Immature natural killer cell (primary cell): ENCODE measurements at places on chromosomes 1 and 21.

- no peak for DNase-seq
These were observed 33.0 kb downstream of the KANK4 start for GRCh38 chr1:62285984-62286785.

GRCh38 chr1:3327936-3328590, 126.4 kb upstream of the ARHGEF16 start:
- DNase-seq: no peak

- DNase-seq: no peak
These were observed 9.7 kb upstream of the GPR61 start for GRCh38 chr1:109529881-109530456.

- DNase-seq: no peak
These were observed 7.7 kb upstream of the GIPC2 start for GRCh38 chr1:78038071-78038470.

GRCh38 chr1:13461977-13462376, 51.7 kb downstream of the PRAMEF20 start:
- no peak for DNase-seq

GRCh38 chr21:43351501-43352153, 75.3 kb downstream of the SIK1 start:
- DNase-seq: no peak

- no peak for DNase-seq
These were observed 15.4 kb upstream of the ZDHHC18 start for GRCh38 chr1:26811057-26811456.

DNA sequence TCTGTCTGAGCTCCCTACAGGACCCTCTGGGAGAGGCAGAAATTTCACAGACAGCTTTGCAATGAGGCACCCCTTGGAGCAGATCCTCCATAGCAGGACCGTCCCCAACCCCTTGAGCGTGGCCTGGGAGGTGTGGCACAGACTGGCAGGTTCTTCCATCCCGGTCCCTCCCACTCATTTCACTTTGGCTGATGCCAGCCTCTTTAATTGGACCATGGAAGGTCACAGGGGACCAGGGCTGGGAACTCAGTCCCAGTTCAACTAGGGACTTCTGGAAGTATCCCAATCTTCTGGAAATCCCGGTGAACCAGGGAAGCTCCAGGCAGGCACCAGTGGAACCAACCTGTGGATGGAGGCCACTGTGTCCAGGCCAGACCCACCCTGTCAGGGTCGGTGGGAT, 83.7 kb downstream of the SPSB1 start:
- no peak for DNase-seq

DNA sequence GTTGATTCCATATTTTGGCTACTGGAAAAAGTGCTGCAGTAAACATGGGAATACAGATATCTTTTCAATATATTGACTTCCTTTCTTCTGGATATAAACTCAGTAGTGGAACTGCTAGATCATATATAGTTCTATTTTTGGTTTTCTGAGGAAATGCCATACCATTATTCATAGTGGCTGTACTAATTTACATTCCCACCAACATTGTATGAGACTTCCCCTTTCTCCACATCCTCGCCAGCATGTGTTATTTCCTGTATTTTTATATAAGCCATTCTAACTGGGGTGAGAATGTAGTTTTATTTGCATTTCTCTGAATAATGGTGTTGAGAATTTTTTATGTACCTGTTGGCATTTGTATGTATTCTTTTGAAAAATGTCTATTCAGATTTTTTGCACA, 385.2 kb downstream of the NUF2 start:
- no peak for DNase-seq

DNA sequence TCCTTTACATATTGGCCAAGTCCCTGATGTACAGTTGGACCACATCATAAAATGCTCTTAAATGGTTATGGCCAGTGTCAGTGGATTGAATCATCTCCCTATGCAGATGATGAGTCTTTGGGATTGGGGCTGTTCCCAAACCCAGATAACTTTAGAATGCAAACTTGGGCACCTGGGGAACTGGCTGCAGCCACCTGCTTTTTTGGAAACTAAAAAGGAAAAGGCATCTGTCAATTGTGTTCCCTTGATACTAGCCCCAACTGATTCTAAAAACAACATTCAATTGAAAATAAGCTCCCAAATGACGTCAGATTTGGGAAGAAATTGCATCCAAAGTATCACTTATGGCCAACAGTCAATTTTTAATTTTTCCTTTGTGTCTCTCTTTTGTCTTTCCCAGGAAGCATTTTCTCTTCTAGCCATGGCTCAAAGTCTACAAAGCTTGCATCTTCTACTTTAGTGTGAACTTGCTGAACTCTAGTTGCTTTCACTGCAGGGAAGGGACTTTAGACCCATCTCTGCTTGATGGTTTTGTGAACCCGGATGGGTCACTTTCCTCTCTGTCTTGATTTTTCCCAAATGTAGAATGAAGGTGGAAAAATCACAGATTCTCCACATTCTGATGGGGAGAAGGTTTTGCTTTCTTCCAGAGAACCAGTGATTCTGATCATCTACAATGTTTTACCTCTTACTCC, 402.3 kb upstream of the USP24 start:
- DNase-seq: no peak

- DNase-seq: no peak
These were observed 11.4 kb upstream of the KLHL12 start for GRCh38 chr1:202938287-202938925.

DNA sequence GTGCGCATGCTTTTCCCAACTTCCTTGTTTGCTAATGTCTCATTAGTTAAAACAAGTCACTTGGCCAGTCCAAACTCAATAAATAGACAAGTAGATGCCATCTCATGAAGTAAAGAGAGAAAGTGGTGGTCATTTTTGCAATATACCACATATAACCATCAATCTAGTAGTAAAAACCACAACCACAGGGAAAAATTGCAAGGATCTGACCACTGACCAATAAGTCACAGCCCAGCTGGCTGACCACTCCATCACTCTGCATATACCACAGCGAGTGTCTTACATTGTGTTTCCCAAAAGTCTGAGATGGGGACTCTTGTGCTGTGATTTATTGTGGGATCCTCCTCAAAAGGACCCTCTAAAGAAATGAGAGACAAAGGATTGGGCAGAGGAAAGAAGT, 76.0 kb downstream of the FH start:
- no peak for DNase-seq

- DNase-seq: no peak
These were observed 35.8 kb upstream of the GRIK3 start for GRCh38 chr1:37070126-37070525.
